ENCODE measurements at places on chromosomes 6 and 20.

GRCh38 chr6:170297576-170298330 is 6.9 kb upstream of the DLL1 start:
- no peak overlapping the region for H3K27ac ChIP-seq
- no peak overlapping the region for H3K4me3 ChIP-seq
- H3K4me1 ChIP-seq: peaks cover 38% of the 10 kb centered on the region
- peaks cover 29% of the 10 kb centered on the region for H3K27me3 ChIP-seq

- no peak overlapping the region for H3K27ac ChIP-seq
- H3K4me1 ChIP-seq: no peaks in the 10 kb centered on the region
- no peak for DNase-seq
- no peak overlapping the region for H3K4me3 ChIP-seq
- no peaks in the 10 kb centered on the region for H3K27me3 ChIP-seq
- H3K36me3 ChIP-seq: no peaks in the 10 kb centered on the region
These were observed 229.4 kb downstream of the FNDC1 start for GRCh38 chr6:159398633-159399032.

DNA sequence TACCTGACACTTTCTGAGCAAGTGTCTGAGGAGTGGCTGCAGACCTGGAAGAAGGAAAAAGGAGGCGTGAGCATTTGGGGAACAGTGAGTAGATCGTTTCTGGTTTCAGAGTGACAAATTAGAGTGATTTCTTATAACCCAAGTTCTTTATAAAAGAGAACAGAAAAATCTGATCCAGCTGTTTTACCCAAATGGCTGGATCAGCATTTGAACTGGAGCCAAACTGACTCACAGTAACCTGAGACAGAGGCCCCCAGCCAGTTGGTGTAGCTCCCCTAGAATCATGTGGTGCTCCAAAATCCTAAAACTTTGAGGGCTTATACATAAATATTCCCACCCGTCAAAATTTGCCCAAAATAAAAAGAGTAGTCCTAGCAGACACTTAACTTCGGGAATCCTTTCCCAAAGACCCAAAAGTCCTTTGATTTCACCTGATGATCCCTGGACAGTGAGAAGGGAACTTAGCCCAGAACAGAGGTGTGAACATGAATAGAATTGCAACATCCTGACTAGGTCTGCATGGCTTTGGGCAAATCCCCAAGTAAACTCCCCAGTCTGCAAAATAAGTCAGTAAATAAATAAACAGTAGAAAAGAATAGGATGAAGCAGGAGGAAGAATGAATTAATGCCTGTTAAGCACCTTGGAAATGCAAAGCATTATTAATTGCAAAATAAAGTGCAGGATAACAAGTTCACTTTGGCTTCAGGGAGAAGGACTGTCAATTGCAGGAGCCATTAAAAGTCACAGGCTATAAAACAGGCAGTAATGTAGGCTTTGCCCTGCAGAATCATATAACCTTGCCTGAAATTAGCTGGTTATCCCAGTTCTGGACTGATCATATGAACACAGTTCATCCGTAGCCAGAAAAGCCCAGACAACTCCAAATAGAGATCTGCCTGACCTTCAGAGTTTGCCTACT is 262.0 kb upstream of the JARID2 start:
- H3K4me3 ChIP-seq: no peak overlapping the region
- DNase-seq: no peak
- H3K36me3 ChIP-seq: no peaks in the 10 kb centered on the region

DNA sequence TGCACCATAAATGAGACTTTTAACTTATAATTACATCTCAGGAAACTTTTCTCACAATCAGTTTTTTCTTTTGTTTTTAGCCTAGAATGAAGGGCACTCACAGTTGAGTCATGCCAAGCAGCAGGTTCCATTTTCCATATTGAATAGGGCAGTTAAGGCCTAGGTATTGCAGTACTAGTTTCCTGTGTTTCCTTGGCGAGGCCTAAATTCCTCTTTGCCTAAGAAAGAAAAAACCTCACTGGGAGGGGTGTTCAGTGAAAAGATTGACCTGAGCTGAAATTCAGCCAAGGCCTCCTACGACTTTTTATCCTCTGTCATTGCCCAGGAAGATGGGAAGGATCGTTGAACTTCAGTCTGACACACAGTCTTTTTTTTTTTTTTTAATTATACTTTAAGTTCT is 85.5 kb downstream of the IMPG1 start:
- no peak for DNase-seq
- H3K36me3 ChIP-seq: no peaks in the 10 kb centered on the region
- H3K4me3 ChIP-seq: no peak overlapping the region
- no peaks in the 10 kb centered on the region for H3K4me1 ChIP-seq

Measured in suprapubic skin (tissue), 4 donors.